ENCODE measurements at places on chromosomes 2 and 18.
A peak's percentile ranks its signal among the peaks of the same experiment; 100 is the strongest.

DNA sequence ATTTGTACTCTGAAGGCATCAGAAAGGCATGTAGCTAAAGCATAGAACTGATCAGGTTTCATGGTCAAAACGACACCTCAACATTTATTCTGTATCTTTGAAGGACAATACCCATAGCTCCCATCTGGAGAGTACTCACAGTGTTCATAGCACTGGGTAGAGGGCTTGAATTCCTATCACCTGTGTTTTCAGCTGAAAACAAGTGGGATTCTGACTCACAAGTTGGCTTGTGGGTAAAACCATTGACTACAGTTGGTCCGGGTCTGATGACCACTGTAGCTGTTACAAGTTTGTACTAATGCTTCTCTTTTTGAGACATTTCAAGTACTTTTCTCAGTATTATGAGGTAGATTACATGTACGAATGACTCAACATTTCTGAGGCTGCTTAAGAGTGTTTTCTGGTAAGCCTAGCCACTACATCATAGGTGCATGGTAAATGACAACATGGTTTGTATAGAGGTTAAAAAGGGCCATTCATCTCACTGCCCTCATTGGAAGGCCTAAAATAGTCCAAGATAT lies 68.6 kb upstream of the PELI1 start:
- DNase-seq = peak; percentile 18

DNA sequence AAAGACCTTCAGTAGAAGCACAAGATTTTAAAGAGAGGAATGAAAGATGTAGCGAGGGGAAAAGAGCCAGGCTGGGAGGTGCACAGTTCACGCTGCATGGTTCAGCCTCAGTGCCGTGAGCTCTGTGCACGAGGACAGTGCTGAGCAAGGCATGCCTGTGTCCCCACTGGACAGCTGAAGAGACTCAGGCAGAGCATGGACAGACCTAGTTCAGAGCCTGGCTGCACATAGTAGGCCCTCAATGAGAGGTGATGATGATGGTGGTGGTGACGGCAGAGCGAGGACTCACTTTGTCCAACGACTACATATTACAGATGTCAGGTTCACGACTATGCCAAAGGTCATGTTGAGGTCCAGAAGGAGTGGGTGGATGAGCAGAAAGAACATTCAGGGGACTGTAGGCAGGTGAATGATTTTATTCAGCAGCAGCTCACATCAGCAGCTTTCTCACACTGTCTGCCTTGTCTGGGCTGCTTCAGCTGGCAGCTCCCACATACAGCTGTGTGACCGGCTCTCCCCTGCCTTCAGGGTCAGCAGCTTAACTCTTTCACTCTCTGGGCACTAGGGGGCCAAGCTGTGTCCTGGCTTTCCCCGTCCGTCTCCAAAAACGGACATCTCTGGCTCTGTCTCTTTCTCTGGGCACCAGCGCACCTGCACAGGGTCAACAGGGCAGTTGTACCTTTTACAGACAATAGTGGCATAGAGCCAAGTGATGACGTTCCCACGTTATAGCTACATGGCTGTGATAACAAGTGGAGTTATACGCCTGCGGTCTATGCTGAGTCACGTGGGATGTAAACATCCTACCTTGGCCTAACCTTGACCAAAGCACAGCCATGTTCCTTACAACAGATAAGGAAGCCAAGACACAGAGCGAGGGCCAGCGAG lies 128.8 kb upstream of the MSH6 start:
- DNase-seq = no peak

- no peak for DNase-seq
Observed at GRCh38 chr2:25184254-25184653, 15.9 kb upstream of the POMC start.

DNA sequence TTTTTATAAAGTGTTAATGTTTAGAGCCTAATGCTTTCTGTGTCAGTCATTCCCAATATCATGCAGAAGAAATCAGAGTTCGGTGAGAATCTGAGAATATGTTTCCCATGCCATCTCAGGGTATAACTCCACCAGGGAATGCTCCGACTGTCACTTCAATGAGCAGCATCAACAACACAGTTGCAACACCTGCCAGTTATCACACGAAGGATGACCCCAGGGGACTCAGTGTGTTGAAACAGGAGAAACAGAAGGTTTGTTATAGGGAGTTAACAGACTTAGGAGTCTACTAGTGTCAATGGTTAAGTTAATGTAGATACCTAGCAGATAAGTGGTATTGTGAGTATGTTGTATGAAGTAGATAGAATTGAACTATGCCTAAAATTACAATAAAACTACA lies 31.0 kb downstream of the VAPA start:
- no peak for DNase-seq

DNA sequence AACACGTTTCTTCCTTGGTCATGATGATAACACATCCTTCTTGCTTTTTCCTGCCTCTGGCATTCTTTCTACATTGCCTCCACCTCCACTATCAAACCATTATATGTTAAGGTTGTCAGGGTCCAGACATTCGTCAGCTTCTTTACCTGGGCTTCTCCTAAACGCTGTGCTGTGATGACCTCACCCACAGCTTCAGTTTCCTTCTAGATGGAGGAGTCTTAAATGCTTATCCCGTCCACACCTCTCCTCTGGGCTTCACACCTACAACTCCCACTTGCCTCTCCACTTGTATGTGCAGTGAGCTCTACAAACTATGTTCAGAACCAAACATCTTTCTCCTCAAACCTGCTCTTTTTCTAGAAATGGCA lies 666 bp upstream of the STAT1 start:
- DNase-seq = no peak

DNA sequence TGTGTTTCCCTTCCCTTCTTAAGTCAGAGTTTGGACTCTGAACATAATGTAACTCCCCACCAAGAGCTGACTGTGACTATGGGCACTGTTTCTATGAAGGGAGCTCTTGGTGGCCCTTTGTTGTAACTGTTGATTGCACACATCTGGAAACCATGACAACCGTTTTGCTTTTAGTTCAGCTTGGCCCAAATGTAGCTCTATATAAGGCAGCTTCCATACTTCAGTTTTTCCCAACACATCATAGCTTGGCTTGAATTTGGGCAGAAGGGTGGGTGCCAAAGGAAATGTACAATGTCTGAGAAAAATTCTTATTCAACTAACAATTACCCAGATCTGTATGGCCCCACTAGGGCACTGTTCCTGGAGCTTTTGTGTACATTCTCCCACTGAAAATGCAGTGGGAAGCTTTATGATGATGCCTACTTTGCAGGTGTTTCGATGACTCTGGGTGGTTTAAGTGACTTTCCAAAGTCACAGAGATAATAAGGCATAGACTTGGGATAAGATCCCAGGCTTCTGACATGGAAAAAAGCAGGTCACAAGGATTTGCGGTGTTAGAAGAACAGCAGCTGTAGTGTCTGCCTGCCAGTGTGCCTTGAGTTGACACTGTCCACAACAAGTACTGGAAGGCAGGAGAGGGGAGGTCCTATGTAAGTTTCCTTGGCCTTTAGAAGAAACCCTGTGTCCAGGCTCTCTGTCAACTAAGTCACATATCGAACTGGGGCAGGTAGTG lies 2.4 kb upstream of the CETN1 start:
- no peak for DNase-seq

DNA sequence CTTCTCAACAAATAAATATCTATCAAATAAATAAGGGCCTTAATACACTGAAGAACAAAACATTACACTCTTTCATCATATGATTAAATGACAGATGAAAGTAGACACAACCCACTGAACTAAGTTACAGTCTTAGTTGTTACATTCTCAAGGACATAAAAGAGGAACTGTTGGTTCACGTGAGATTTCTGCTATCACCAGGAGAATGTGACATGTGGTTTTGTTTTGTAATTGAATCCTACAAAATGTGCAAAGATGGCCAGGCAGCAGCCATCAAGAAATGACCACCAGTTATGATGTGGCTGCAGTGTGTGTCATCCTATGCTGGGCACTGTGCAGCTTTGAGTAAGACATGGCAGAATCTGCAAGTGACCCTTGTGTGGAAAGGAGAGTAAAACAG lies 310.6 kb upstream of the PIK3C3 start:
- no peak for DNase-seq

- no peak for DNase-seq
Observed at GRCh38 chr2:17232776-17233556, 285.3 kb downstream of the RAD51AP2 start.

- DNase-seq = no peak
Observed at GRCh38 chr2:208929139-208929864, 494.5 kb upstream of the MAP2 start.

DNA sequence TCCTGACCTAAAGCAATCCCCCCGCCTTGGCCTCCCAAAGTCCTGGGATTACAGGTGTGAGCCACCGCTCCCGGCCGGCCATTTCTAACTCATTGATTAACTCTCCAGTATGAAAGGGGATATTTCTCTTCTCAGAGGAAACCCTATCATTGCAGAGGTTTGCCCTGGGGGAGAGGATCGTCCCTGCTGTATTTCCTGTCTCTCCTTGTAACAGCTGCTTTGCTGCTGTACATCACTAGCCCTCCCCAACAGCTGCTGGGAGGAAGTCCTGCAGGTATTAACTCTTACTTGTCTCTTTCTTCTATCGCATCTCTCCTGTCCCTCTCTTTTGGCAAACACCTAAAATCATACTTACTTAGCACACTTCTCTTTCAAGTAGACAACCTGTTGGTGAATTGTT lies 219.0 kb upstream of the DSEL start:
- peak; percentile 14 for DNase-seq

DNA sequence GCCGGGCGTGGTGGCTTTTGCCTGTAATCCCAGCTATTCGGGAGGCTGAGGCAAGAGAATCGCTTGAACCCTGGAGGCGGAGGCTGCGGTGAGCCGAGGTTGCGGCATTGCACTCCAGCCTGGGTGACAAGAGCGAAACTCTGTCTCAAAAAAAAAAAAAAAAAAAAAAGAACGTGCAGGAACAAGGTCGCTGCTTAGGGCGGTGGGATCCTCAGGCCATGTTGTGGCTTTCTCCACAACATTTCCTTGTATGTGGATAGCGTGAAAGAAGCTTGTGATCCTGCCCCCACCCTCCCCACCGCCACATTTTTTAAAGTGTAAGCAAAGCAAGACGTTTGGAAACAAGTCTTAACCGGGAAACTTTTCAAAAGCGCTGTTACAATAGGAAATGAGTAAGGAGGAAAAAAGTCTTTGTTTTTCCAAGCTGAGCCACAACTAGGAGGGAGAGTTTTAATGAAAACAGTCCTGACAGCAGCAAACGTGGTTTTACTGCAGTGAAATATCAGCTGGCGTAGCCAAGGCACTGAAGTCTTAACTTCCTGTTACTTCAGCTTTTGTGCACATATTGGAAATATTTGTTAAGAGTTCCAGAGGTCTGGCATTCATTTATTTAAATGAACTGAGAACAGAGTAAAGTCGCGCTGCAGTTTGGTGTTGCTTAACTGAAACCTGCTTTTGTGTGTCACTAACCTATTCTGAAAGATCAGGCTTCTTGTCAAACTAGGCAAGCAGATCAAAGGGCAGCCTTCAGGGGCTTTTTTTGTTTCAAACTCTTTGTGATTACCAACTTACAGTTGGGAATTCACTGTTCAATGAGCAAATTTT lies 3.8 kb downstream of the TGIF1 start:
- DNase-seq = peak; percentile 38

- no peak for DNase-seq
Observed at GRCh38 chr2:24147364-24147763, 24.1 kb downstream of the FAM228B start.

- peak; percentile 40 for DNase-seq
Observed at GRCh38 chr2:232761301-232761907, 15.0 kb downstream of the KCNJ13 start.

GRCh38 chr2:169009865-169010579 lies 21.1 kb downstream of the ABCB11 start:
- DNase-seq = no peak

- no peak for DNase-seq
Observed at GRCh38 chr2:135144343-135144742, 92.3 kb downstream of the RAB3GAP1 start.

DNA sequence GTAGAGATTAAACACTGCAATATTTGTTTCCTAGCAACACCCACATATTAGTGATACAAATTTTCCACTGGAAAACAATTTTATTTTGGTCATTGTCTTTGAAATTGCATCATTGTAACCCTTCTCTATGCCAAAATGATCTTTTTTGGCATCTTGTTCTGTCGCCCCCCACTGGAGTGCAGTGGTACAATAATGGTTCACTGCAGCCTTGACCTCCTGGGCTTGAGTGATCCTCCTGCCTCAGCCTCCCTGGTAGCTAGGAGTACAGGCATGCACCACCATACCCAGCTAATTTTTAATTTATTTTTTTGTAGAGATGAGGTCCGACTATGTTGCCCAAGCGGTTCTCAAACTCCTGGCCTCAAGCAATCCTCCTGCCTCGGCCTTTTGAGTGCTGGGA lies 117.4 kb downstream of the PIK3C3 start:
- no peak for DNase-seq

DNA sequence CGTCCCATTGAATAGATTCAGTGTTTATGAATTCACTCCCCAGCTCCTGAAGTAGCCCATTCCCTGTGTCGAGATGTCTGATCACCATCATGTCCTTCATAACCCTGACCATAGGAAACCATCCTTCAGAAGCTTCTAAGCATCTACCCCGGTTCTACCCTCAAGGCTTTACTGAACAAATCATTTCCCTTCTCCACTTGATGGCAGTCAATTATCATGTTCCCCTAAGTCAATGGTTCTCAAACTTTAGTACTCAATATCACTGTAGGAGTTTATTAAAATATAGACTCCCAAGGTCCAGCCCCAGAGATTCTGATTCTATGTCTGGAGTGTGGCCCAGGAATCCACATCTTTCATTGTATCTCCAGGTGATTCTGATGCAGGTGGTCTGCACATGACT lies 228.4 kb upstream of the SP5 start:
- no peak for DNase-seq

- no peak for DNase-seq
Observed at GRCh38 chr18:43310239-43310638, 32.9 kb upstream of the SYT4 start.

Data from MM.1S (cell line).